ENCODE measurements at places on chromosomes 11 and 22.

DNA sequence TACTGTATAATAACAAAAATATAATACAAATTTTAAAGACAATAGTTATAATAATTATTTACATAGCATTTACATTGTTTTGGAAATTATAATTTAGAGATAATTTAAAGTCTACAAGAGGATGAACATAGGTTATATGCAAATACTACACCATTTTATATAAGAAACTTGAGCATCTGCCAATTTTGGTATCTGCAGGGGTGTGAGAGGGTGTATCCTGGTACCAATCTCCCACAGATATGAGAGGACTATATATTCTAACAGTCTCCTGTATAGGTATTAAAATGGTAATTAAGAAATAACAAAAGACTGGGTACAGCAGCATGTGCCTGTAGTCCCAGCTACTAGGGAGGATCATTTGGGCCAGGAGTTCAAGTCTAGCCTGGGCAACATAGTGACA is 134.4 kb downstream of the APOL5 start:
- DNase-seq = no peak

DNA sequence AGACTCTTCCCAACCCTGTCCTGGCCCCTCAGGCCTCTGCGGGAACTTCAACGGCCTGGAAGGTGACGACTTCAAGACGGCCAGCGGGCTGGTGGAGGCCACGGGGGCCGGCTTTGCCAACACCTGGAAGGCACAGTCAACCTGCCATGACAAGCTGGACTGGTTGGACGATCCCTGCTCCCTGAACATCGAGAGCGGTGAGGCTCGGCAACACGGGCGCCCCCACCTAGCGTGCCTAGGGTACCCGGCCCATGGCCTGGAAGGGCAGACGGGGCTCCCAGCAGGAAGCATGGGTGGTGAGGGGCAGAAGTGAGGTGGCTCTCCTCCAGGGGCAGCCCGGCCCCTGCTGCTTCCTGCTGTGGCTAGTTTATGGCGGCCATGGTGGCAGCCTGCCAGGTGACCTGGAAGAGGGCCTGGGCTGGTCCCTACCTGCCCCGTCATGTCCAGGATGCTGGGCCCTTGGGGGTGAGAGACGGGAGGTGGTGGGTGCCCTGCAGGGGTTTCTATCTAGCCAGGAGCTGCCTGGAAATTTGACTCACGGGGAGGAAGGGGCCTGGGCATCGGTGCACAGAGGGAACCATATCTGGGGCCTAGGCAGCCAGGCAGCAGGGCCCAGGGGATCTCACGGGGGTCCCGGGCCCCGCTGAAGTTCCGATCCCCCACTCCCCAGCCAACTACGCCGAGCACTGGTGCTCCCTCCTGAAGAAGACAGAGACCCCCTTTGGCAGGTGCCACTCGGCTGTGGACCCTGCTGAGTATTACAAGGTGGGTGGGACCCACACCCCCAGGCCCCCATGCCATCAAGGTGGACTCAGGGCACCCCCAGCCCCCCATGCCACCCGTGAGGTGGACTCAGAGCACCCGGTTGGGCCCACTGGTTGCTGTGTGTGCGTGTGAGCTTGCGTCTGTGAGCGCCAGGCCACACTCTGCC is 9.2 kb downstream of the MUC2 start:
- DNase-seq = no peak

DNA sequence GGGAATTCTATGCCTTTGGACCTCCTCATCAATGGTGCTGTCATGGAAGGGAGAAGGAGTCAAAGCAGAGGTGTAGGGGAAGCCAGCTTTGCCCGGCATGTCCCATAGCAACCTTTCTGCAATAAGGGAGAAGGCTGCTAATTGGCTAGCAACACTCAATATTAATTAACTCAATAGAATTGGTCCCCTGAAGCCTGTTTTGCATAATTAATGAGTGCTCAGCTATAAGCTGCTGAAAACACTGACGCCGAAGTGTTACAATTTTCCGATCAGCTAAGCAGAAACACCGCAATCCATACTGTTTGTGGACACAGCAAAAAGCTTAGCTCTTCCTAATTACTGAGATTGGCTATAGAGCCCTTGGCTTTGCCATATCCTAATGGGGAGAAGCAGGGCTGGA is 245.0 kb downstream of the CSNK2A3 start:
- no peak for DNase-seq

DNA sequence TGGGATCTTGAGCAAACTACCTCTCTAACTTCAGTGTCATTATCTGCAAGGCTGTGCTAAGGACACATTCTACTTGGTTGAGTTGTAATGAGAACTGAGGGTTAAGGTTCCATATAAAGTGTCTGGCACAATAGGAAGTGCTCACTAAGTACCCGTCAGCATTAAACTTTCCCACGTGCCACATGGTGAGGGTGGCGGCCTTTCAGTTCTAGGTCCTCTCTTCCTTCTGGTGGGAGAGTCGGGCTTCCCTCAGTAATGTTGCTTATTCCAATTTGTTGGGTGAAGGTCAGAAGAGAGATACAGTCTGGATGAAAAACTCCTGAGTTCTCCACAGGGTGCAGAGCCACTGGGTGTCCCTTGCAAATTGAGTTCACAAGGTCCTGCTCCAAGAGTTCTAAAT is 4.6 kb upstream of the CD6 start:
- DNase-seq = no peak

GRCh38 chr22:41256254-41257253 is 15.8 kb upstream of the CHADL start:
- DNase-seq = no peak

- DNase-seq = no peak
Measured at GRCh38 chr11:112248201-112248600, 12.5 kb downstream of the PLET1 start.

DNA sequence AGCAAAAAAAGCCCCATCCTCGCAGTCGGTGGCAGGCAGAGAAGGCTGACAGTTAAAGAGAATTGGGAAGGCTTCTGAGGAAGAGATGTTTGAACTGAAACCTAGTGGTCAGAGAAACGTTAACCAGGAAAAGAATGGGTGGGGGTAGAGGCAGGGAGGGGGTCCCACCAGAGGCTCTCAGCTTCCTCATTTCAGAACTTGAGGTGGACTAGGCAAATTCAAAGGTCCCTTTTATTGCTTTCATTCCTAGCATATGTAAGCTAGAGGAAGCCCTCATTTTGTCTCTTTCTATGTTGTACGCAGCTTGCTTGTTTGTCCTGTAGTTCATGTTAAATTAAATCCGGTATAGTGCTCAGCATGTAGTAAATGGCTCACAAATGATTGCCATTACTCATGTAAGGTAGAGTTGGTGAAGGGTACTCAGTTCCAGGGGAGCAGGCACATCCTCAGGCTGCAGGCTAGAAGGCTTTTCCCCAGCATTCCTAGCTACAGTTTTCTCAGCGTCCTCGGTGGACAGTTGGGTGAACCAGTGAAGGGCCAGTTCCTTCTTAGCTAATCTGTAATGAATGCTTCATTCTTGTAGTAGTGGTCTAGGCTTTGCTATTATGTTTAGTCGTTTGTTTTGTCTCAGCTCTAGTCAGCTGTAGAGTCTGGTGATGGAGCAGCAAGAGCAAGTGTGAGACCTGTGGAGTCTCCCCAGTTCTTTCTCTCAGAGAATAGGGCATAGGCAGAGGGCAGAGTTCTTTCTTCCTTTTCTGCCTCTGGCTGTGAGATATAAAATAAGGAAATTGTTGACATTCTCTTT is 58.6 kb downstream of the UVRAG start:
- DNase-seq = no peak
